ENCODE measurements at places on chromosomes 16 and 17.

- DNase-seq: no peak
These were observed 970 bp upstream of the TRAF7 start for GRCh38 chr16:2154533-2155090.

DNA sequence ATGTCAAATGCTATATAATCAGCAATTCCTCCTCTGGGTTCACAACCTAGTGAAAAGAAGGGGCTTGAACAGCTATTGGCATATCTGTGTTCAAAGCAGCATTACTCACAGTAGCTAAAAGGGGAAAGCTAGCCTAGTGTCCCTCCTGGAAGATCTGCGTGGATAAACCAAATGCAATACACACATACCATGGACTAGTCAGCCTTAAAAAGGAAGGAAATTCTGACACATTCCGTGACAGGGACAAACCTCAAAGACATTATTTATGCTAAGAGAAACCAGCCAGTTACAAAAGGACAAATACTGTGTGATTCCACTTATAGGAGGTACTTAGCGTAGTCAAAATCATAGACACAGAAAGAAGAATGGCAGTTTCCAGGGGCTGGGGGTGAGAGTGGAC is 90.1 kb downstream of the XYLT1 start:
- no peak for DNase-seq

- DNase-seq: no peak
These were observed 47.4 kb upstream of the SLC38A10 start for GRCh38 chr17:81342269-81343070.

DNA sequence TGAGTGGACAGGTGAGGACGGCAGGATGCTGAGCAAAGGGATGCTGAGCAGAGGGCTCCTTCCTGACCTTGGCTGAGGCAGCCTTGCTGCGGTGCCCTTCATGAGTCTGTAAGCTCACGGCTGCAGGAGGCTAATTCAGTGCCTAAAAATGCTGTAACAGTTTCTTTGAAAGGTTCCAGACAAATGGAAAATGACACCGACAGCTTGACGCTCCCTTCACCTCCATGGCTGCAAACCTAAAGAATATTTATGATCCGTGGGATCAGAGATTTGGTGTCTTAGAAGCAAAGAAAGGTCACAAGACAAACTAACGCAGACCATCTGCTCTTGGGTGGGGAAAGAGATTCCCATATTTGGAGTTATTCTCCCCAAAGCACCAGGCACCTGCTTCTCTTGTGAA is 28.0 kb downstream of the TOM1L2 start:
- DNase-seq: no peak

DNA sequence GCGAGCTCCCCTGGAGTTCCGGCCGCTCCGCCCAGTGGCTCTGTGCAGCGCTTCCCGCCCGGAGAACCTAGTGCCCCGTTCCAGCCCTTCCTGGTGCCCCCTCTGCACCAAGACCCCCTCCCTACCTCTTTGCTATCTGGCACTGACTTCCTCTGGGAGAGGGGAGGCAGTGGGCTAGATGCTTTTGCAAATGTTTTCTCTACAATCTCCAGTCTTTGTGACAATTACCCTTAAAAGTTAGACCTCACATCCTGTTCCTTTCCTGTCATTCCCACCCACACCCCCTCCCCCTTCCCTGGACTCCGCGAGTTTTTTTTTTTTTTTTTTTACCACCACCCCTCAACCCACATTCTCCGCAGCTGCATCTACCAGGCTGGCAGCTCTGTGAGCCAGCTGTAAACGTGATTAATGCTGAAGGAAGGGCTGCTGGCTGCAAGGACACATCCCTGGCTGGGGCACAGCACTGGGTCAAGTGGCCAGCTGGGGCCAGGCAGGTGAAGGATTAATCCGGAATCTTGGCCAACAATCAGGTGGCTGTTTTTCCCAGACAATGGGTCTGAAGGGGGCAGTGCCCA is 101.5 kb downstream of the MGAT5B start:
- no peak for DNase-seq

- no peak for DNase-seq
These were observed at the start of gene PPL for GRCh38 chr16:4936991-4937781. Gene PPL (minus strand): TSS chr16:4937148. CDS start chr16:4937045, 103 bp downstream.

DNA sequence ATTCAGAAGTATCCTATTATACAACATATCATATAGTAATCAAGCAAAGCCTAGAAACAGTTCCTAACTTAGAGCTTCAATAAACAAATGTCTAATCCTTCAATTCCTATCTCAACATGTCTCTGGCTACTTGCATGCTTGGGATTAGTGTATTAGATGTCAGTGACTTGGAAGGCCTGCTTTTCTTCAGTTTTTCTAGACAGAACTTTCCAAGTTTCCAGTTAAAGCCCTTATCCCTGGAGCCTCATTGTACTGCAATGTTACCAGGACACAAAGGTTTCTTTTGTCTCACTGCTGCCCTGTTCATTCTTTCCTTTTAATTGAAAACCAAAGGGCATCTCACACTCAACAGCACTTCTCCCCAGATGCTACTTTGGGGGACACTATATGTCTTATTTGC is 16.5 kb downstream of the PSME3IP1 start:
- DNase-seq: no peak

DNA sequence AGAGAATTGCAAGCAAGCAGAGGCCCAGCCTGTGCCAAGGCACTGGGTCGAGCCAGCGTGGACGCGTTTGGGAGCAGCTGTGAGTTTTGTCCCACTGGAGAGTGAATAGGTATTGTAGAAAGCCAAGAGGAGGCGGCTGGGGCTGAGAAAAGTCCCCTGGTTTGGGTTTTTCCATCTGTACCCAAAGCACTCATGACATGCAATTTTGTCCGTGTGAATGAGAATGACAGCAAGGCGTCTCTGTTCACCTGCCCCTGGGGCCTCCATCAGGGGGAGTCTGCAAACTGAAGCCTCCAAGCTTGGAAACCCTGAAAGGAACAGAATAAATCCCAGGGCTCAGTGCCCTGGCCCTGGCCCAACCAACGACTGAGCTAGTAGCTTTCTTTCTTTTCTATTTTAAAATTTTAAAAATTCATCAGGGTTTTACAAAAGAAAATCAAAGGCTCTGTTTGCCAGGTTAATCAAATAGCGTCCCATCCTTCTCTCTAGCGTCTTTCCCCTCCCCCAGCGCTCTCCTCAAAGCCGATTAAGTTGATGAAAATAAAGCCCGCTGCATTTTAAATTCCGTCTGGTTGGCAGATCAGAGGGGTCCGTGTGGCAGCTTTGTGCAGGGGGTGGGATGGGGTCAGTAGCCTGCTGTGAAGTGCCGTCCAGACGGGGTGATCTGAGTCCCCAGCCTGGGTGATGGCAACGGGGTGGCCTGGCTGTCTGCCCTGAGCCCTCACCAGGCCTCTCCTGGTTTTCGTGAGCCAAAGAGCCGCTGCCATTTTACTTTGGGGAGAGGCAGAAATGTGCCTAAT is 171.0 kb downstream of the KATNIP start:
- DNase-seq: no peak

GRCh38 chr16:854808-855410 is 54.4 kb upstream of the GNG13 start:
- DNase-seq: no peak

DNA sequence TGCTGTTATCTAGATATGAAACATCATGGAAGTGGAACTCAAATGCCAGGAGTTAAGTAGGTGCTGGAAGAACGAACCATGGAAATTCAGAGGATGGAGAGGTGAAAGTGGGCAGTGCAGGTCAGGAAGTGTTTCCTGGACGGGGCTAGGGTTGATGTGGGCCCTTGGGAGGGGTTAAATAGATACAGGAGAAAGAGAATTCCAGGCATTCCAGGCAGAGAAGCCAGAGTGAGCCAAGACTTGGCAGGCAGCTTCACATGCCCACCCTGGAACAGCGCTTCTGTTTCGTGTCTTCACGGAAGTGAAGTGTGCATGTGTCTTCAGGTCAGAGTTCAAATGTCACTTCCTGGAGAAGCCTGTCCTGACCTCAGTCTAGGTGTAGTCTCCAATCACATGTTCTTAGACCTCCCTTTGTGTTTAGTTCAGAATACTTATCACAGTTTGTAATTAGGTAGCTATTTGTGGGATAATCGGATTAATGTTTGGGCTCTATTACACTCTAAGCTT is 41.3 kb downstream of the GP2 start:
- no peak for DNase-seq

GRCh38 chr16:89618109-89618998 is 4.9 kb downstream of the DPEP1 start:
- DNase-seq: no peak

- no peak for DNase-seq
These were observed 431 bp downstream of the DYNC1LI2 start for GRCh38 chr16:66751053-66751302.

GRCh38 chr17:57941384-57942370 is 13.5 kb downstream of the CUEDC1 start:
- DNase-seq: no peak

- DNase-seq: no peak
These were observed 3.4 kb downstream of the TBC1D24 start for GRCh38 chr16:2478279-2478678.

GRCh38 chr16:75527825-75528299 is 8.0 kb downstream of the CHST5 start:
- DNase-seq: no peak

DNA sequence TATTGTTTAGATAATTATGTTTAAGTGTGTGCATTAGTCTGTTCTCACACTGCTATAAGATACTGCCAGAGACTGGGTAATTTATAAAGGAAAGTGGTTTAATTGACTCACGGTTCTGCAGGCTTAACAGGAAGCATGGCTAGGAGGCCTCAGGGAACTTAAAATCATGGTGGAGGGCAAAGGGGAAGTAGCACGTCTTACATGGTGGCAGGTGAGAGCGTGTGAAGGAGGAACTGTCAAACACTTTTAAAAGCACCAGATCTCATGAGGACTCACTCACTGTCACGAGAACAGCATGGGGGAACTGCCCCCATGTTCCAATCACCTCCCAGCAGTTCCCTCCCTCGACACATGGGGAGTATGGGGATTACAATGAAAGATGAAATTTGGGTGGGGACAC is 203.5 kb upstream of the GOT2 start:
- DNase-seq: no peak

- DNase-seq: no peak
These were observed 55.3 kb downstream of the SKAP1 start for GRCh38 chr17:48374650-48375230.

DNA sequence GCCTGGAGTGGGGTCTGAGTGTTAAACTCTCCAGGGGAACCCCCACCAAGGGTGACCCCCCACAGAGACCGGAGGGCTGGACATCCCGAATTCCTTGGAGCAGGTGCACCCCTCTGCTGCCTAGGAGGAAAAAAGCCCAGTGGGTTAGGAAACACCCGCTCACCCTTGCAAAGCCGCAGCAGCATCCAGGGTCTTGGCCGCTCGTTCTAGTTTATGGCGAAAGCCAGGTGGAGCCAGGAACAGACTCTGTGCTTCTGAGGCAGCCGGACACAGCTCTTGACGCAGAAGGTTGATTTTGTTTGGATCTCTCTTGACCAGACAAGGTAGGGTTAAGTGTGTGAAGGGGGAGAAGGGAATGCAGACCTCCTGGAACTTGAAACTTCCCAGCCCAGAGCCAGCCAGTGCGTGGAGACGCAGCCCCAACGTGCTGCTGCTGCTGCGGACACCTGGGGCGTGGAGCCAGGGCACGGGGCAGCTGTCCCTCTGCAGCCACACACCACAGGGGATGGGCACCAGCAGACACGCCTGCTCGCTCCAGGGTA is 154.5 kb downstream of the LAT start:
- DNase-seq: no peak

DNA sequence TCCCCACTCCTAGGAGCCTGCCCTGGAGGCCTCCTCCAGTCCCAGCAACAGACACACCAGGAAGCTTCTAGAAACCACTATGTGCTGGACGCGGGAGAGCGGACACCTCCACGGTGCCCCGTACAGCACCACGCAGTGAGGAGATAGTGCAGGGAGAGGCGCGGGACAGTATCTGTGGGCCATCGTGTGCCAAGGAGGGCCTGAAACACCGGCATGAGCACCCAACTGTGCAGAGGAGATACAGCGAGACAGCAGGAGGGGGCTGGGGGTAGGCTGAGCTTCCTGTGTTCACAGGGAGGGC is 57.7 kb downstream of the ZNF778 start:
- DNase-seq: no peak

- no peak for DNase-seq
These were observed 419 bp downstream of the GLIS2 start for GRCh38 chr16:4316108-4316863.

- DNase-seq: no peak
These were observed 571.0 kb upstream of the EEF2KMT start for GRCh38 chr16:5668553-5668952.

DNA sequence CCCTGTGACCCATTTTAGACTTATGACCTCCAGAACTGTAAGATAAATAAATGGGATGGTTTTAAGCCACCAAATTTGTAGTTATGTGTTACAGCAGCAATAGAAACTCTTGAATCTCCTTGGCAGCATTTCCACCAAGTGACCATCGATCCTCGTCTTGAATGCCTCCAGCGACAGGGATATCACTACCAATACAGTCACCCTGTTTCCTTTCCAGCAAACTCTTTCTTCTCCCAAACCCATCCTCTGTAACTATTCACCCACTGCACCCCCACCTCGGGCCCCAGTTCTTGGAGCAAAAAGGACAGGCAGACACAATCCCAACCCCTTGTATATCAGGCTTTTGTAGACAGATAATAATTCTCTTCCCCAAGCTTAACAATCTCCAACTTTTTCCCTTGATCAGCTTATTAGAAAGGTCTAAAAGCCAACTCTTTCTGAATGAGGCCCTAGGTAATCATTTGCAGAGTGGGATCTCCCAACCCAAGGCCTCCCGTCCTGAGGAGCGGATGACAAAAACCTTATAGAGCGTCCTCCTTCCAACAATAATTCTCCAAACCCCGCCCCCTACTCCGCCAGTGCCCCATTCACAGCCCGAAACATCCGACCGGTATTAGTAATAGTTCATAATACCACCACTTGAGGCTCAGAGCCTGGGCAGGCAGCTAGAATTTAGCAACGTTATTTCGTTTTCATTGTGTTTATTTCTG is 14.7 kb upstream of the PLLP start:
- no peak for DNase-seq
